Epithelial cell of prostate (primary cell): ENCODE measurements at places on chromosomes 1 and 21.

DNA sequence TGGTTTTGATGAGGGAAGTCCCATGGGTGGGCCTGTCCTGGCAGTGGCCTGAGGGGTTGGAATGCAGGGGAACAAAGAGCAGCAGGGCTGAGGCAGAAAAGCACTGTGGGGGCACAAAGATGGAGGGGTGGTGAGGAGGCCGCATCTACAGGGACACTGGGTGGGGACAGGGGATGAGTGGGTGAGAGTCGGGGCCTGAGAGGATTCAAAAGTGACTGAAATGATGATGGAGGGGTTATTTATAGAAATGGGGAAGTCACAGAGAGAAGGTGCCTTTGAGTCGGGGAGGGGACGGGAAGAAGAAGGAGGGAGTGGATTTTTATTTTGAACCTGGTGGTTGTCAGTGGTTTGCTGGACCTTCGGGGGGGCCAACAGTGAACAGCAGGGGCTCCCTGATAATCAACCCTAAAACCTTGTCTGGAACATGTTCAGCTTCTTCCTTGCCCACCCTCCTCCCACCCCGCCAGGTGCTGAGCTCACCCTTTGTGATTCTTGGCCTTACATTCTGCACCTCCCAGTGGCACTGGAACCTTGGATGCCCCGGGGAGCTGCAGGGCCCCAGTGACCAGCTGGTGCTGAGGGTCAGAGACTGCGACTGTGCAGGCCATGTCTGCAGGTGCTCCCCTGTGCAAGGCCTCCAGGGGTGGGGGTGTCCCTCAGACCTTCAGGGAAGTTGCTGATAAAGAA lies 42.9 kb downstream of the IER5 start:
- no peak for DNase-seq

DNA sequence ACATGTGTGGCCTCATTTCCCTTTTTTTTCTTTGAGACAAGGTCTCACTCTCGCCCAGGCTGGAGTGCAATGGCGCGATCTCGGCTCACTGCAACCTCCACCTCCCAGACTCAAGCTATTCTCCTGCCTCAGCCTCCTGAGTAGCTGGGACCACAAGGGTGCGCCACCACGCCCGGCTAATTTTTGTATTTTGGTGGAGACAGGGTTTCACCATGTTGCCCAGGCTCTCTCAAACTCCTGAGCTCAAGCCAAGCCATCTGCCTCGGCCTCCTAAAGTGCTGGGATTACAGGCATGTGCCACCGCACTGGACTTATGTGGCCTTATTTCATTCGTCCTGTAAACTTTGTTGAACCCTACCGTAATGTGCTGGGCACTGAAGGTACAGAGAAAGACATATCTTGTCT lies 569 bp upstream of the WARS2 start:
- DNase-seq: no peak

DNA sequence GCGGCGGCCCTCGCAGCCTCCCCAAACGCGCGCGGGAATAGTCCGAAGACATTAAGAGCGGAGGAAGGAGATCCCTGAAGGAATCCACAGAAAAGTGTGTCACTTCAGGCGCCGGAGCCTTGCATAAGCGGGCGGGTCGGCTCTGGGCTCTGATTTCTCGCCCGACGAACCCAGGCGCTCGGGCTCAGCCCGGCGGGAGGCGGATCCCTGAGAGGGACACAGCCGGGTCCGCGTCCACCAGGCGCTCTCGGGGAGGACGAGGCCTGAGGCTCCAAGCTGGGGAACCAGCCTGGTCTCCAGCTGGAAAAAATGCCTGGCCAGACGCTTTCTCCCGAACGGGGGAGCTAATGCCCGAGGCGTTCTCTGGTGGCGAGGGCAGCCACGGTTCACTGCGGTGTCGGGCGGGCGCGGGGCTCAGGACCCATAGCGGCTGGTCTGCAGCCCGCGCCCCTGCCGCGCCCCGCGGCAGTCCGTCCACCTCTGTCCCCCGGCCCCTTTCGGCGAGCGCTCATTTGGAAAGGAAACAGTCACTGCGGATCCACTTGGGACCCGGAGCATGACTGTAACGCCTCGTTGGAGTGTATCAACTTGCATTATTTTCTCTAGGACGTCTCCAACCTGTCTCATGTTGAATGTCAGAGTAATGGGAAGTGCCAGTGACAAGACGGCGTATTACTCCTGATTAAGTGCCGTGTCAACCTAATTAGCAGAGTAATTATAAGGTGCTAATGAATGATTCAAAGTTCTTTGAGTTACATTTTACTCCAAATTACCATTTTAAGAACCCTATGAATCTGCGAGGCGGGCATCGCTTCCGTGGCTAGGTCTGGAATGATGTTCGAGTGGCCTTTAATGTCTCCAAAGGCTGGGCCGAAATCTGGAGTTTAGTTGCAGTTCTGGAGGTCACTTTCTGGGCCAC lies 1.6 kb upstream of the BARHL2 start:
- no peak for DNase-seq

- DNase-seq: no peak
These were observed 306.0 kb upstream of the KAZN start for GRCh38 chr1:14292520-14292919.

- no peak for DNase-seq
These were observed 16.1 kb upstream of the STMN1 start for GRCh38 chr1:25922056-25922970.

DNA sequence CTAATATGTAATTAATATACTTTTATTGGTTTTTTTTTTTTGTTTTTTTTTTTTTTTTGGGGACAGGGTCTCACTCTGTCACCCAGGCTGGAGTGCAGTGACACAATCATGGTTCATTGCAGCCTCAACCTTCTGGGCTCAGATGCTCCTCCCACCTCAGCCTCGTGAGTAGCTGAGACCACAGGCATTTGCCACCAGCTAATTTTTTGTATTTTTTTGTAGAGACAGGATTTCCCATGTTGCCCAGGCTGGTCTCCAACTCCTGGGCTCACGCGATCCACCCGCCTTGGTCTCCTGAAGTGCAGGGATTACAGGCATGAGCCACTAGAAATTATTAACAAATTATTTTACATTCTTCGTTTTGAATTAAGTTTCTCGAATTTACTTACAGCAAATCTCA lies 16.8 kb upstream of the POGZ start:
- no peak for DNase-seq

DNA sequence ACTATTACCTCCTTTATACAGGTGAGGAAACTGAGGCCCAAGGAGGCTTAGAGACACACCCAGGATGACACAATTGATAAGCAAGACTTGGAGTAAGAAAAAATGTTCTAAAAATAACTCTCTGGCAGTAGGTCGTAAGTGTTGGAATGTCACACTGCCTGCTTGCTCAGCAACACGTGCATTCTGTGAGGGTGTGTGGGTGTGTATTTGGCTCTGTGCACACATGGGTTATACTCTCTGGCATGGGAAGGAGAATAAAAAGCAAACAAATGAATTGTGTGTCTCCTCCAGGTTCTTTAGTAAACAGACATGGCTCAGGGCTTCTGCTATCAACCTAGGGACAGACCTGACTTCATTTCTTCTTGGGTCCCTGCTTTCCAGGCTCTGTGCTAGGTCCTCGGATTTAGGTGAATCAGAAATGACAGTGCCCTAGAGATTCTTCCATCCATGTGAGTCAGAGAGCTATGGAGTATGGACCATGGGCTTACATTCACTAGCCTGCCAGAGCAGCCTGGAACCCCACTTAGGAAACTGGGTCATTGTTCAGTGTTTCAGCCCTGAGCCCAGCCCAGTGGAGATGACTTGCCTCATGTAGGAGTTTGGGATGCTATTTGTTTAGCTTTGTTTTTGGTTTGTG lies 72.4 kb downstream of the ELAVL4 start:
- peak; percentile 6 for DNase-seq

DNA sequence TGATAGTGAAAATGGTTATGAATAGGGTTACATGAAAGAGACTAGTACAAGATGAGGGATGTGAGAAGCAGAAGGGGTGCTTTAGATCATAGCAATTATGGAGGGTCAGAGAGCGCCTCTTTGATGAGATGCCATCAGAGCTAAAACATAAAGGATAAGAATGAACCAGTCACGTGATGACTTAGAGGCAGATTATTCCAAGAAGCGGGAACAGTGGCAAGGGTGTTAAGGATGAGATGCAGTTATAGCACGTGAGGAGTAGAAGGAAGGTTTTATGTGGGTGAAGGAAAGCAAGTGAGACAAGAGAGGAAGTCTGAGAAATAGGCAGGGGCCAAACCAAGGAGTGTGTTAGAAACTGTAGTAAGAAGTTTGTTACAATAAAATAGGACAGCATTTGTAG lies 360.1 kb downstream of the DPYD start:
- DNase-seq: no peak

DNA sequence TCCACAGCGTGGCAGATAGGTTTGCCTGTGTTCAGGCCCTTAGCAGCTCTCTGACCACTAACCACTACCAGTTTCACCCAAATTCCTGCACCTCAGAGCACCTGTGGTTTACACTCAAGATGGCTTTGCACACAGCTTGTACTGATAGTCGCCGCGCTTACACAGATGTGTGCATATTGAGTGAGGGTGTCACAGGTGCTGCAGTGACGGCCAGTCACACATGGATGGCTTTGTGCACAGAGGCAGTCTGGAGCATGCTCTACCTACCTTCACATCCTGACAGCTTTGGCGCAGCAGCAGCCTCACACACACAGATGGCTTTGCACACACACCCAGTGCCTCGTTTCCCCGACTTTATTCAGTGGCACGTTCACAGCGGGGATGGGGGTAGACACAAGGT lies 7.5 kb downstream of the DMAP1 start:
- DNase-seq: no peak

DNA sequence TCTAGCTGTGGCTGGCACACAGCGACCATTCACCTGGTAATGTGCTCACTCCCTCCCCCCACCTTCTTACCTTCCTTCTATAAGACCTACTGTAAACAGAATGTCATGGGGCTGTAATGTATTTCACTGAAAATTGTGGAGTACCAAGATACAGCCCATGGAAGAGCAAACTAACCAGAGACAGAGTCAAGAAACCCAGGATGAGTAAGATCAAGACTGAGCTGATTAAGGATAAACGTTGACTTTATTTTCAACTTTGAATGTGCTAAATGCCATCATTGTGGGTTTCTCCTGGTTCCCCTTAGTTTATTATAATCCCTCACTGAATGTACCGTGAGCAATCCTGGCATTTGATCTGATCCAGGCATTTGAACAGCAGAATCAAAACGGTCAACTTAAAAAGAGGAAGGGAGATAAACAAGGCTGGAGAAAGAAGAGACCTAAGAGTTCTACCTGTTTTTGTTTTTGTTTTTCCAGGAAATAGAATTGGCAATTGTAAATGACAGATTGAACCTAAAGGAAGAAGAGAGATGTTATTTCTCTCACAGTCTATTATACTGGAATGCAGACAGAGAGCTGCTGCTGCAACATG lies 16.1 kb upstream of the ATP1B1 start:
- no peak for DNase-seq

DNA sequence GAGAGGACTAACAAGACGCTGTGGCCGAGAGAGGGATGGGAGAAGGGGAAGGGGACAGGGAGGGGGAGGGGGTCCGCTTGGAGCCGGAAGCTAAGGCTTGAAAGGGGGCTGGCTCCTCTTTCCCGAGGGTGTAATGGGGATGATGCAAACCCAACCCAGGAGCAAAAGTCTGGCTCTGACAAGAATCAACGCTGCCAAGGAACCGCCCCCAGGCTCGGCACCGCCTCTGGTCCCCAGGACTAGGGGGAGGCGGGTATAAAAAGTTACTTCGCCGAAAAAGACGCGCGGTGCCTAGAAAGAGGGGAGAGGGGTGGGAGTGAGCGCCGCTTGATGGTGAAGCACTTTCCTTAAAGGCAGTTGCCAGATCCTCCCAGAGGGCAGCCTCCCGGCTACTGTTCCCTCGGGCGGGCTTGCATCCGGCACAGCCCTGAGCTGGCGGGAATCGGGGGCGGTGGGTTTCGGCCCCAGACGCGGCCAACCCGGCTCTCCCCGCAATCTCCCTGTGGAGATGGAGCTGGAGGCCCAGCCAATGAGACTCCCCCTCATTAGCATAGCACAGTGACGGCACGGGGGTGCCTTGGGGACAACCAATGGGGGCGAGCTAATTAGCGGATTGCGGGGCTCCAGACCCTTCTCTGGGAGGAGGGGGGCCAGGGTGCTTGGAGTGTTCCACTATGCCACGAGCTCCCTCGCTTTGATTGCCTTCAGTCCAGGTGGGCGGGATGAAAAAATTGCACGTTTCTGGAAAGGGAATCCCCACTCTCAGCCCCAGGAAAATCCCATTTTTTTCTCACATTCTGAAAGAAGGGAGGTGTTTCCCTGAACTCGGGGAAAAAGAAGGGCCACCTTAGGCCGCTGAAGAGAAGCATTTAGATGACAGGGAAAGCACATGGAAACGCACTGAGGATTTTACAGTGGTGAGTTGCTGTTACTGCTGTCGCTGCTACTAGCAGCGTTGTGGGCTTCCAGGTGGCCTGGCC lies at the start of gene KCNT2:
TSS of gene KCNT2 (minus strand) at position 51 of the 980 bp plus-strand sequence. CDS start 131 bp downstream, outside the sequence.
- DNase-seq: no peak

DNA sequence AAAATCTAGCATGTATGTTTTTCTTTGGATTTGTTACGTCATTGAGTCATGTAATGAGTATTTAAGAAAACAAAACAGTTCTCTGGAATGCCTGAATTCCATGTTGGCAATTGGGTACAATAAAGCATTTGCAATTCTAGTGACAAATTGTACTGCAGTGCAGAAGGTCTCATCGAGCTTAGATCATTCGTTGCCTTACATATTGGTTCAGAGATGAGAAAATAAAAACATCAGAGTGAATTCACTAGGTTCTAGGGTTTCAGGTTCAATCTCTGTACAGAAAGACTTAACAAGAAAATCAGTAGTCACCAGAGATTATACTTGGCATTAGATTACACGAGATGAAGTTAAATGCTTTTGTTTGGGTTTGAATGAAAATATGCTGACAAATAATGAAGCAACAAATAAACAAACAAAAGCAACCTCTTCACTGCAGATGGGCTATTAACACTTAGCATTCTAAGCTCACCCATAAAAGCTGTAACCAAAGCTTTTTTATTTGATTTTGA lies 124.7 kb downstream of the RYR2 start:
- no peak for DNase-seq

DNA sequence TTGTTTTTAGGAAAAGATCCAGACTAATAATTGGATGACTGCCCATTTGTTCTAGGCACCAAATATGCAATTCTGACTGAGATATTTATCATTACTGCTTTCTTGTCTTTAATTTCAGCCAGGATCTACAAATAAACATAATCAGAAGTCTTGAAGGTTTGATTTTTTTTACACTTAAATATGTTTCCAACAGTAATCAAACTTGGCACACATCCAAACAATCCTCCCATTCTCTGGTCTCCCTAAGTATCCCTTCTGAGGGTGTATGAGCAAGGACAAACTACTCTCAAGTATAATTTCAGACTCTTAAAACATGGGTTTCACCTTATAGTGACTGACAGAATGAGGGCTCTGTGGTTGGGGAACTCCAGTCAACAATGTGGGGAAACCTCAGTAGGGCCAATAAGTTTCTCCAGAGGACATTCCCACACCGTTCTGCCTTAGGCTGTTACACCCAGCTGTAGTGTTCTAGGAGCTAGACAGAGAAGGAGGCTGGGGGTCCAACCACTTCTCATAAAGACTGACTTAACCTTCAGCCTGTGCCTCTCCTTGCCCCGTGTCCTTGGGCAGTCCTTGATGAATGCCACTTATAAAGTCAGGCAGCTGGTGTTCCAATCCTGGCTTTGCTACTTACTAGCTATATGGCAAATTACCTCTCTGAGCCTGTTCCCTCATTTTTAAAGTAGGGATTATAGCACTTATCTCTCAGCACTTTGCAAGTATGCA lies 1.5 kb upstream of the PALMD start:
- no peak for DNase-seq

GRCh38 chr1:7390604-7391000 lies 380.5 kb upstream of the VAMP3 start:
- no peak for DNase-seq
